Mesendoderm (in vitro differentiated cells): ENCODE measurements at places on chromosomes 2 and 18.
A peak's percentile ranks its signal among the peaks of the same experiment; 100 is the strongest.

DNA sequence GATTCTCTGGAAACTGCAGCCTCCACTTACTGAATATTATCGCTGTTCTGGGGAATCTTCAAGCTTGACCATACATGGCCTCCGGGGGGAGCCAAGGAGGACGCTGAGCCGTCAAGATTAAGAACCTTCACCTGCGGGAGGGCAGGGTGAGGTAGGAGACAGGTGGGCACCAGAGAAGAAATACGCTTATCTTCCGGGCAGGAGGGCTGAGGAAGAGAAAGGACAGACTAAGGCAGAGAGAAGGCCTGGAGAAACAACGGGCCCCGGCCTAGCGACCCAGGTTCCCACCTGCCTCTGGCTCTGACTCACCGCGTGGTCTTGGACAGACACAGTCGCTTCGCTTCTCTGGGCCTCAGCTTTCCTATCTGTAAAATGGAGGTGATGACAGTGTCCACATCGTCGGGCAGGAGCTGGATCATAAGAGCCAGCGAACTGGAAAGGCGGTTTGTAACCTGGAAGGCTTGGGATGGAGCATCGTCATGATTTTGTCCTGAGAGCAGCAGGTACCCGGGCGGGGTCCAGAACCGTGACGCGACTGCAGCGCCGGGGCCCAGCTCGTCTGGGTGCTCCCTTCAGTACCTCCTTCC is 659 bp downstream of the ZNF142 start:
- DNase-seq = peak; percentile 90
- peak overlapping the region; percentile 49 for H3K4me3 ChIP-seq
- H3K36me3 ChIP-seq = peaks cover 8% of the 10 kb centered on the region
- H3K27ac ChIP-seq = no peak overlapping the region
- H3K27me3 ChIP-seq = no peaks in the 10 kb centered on the region

DNA sequence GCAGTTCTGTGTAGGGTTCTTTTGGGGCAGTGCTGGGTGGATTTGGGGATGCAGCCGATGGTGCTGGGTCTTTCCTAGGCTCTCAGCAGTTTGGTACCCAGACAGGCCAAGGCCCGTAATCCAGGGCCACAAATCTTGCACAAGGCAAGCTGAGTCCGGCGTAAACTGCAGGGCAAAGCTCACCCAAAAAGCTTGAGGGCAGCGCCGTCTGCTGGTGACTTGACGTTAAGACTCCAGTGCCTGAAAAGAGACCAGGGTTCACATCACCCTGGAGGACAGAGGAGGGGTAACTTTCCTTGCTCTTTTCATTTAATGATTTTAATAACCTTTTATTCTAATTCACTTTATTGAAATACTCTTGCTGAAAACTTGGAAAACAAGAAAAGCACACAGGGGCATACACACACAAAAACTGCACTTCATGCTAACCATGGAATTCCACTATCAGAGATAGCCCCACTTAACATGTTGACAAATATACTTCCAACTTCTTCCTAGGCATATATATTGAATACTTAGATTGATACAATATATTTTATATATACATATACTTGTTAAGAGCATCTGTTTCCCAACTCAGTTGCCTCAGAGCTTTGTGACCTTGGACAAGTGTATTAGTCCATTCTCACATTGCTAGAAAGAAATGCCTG is 38.9 kb downstream of the CNGA3 start:
- H3K27me3 ChIP-seq = no peaks in the 10 kb centered on the region
- no peak overlapping the region for H3K4me3 ChIP-seq
- peak; percentile 86 for DNase-seq
- peaks cover 5% of the 10 kb centered on the region for H3K4me1 ChIP-seq
- H3K36me3 ChIP-seq = no peaks in the 10 kb centered on the region

DNA sequence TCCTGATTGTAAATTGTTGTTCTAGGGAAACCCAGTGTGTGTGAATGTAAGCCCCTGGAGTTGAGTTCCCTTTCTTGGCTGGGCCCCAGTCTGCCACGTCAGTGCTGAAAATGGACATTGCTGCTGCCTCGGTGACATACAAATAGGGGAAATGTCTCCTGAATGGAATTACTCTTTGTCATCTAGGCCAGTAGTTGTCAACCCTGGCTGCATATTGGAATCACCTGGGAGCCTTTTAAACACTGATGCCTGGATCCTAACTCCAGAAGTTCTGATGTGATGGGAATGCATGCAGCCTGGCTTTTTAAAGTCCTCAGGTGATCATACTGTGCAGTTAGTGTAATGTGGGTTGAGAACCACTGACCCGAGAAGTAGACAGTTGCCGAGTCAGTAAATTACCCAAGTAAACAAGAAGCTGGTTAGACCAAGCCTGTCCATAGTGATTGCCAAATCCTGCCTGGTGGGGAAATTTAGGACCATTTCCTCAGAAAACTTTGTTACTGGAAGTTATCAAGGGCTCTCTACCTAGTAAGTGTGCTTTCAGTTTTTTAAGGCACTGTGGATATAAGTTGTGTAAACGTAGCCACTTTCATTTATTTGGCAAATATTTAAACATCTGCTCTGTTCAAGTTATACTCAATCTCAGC is 27.6 kb upstream of the IL1R1 start:
- no peaks in the 10 kb centered on the region for H3K36me3 ChIP-seq
- no peak for DNase-seq
- no peaks in the 10 kb centered on the region for H3K27me3 ChIP-seq
- H3K27ac ChIP-seq = no peak overlapping the region
- H3K4me1 ChIP-seq = no peaks in the 10 kb centered on the region

- no peak overlapping the region for H3K27ac ChIP-seq
- H3K4me3 ChIP-seq = no peak overlapping the region
- no peaks in the 10 kb centered on the region for H3K4me1 ChIP-seq
- H3K27me3 ChIP-seq = no peaks in the 10 kb centered on the region
These were observed 10.4 kb downstream of the CERKL start for GRCh38 chr2:181646415-181646987.

DNA sequence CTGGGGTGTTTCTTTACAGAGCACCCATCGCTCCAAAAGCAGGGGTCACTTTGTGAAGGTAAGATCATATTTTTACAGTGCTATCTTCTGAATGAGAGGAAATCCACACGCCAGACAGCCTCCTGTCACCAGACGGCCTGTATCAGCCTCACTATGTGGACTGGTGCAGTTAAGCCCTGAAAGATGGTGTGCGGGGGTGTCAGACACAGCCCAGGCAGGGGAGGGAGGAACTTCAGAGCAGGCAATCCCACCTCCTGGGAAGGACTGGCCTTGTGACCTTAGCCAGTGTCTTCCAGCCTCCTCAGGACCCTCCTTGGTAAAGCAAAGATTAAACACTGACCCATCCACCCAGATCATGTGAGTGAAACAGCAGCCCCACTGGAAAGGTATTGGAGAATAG is 249.4 kb upstream of the CTAGE1 start:
- H3K4me1 ChIP-seq = no peaks in the 10 kb centered on the region
- H3K4me3 ChIP-seq = no peak overlapping the region
- H3K27me3 ChIP-seq = no peaks in the 10 kb centered on the region
- DNase-seq = peak; percentile 43
- H3K27ac ChIP-seq = no peak overlapping the region
